Activated naive CD8-positive, alpha-beta T cell treated with anti-CD3 and anti-CD28 coated beads, Interleukin-2, amount 50 U/mL, for 24 hours (primary cell): ENCODE measurements at places on chromosomes 13 and 19.

DNA sequence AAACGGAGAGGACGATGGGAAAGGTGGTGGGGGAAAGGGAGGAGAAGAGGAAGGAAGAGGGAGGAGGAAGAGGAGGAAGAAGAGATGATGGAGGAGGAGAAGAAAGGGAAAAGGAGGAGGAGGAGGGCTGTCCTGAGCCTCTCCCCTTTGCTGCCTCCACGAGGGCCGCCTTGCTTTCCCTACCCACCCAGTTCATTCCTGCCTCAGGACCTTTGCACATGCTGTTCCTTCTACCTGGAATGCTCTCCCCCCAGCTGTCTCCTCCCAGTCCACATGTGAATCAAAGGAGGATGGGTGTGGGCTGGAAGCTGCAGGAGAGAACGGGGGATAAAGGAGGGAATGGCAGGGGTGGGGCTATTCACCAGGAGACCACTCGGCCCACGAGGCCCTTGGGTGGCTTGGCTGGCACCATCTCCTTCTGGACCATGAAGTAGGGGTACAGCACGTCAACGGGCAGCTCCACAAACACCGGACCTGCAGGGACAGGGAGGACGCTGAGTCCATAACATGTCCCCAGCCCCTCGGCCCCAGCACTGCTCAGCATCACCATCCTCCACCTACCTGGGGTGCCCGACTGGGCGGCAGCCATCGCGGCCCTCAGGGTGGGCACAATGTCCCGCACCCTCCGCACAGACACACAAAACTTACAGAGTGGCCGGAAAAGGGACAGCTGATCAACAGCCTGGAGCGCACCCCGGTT, 15.3 kb downstream of the SYDE1 start:
- DNase-seq: no peak

GRCh38 chr13:34114581-34114980, 296.6 kb downstream of the RFC3 start:
- DNase-seq: no peak

GRCh38 chr19:17841810-17842662, 5.7 kb downstream of the JAK3 start:
- peak; percentile 81 for DNase-seq

DNA sequence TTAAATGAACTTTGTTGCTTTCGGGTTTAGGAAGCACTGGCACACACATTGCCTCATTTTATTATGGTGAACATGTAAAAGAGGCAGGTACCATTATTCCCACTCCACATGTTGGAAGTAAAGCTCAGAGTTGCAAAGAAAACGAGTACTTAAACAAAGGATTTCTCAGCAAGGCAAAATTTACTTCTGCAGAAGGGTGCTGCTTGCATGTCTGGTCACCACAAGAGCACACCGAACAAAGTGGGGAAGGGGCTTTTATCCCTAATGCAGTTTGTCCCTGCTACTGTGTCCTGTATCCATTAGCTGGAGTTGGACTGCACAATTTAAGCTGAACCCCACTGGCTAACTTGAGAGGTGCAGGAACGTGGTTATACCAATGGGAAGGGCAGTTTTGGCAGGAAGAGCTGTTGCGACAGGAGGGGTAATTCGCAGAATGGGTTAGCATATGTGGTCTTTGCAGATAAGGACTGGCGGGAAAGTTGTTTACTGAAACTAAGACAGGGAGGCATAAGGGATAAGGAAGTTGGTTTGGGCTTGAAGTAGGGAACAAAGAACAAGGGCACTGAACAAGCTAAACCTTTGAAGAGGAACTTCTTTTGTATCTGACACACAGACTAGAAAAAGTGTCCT, 545.5 kb downstream of the UQCRFS1 start:
- DNase-seq: no peak

DNA sequence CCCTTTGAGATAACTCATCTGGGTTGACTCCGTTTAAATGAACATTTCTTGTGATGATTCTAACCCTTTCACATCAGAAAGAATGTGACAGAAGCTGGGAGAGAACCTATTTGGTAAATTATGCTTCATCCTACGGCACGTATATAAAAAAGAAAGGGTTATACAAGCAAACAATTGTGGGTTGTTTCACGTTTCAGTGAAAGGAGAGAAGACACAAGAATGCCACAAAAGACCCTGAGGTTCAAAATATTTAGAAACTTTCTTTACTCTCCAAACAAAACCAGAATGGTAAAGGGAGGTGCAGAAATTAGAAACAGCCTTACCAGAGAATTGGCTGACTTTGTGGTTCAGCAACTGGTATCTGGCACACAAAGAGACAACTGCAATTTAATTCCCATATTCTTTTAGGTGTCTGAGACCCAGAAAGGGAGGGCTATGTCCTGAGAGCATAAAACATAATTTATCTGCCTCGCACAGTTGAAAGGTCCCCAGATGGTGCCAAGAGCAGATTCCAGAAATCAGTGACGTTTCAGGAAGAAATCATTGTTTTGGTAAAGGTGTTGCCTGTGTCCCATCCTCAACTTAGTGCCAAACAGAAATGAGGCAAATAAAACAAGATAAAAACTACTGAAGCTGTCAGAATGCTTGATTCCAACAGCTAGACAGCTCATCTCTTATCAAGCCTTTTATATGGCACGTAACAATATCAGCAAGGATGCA, 361.4 kb downstream of the EFNB2 start:
- no peak for DNase-seq

DNA sequence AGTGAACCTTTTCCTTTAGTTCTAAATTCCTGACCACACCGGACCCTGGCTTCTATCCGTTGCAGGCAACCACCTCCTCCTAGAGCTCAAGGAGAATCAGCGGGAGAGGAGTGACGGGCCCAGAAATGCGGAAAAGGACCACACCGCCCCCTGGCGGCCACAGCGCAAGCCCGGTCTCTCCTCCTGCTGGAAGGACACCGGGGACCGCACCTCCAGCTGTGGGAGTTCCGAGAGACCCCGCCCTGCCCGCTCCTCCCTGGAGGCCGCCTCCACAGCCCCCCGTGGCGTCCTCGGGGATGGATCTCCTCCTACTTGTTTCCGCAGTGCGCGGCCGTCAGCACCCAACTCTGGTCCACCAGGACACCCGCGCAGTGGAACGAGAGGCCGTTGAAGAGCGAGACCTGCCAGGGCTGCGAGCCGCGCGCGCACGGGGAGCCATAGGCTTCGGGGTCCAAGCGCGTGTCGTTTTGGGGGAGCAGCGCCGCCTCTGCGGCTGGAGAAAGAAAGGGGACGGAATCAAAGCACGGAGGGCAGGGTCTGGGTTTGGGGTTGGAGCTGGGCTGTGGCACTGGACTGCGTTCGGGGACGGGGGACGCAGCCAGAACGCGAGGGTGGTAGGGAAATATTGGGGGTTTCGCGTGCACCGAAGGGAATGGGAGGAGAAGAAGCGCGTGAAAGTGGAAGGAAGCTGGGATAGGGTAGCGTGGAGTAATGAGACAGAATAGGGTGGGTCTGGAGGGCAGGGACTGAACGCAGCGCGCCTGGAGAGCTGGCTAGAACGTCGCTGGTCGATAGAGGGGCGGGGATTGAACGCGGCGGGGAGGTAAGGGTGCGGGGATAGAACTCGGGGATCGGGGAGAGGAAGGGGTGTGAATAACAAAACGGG, 2.5 kb downstream of the KLK10 start:
- peak; percentile 70 for DNase-seq

DNA sequence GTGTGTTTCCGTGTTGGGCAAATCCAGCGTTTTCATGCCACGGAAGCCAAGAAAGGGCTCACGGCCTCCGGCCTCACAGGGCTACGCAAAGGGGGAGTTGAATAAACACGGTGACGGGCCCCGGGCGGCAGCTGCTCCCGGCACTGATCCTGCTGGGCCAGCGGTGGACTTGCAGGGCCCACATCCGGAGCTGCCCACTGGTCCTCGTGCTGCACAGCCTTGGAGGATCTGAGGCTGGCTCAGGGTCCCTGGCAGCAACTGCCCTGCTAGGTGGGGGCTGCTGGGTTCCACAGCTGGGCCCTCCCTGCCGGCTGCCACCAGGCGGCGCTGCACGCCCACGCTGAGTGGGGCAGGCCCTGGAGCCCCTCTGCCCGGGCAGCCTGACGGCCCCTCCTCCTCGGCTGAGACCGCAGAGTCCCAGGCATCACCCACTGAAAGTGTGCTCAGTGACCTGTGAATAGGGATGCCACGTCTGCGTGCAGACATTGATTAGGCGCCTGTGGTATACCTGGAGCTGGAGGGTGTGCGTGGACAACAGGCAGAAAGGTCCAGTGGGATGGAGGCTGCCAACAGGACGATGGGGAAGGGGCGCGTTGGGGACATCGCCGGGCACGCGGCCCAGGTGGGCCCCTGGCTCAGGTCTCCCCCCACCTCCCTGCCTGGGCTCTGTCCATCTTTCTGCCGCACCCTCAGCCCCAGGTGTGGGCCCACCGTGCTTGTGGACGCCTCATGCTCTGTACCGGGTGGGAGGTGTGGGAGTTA, 5.3 kb upstream of the HCN2 start:
- peak; percentile 76 for DNase-seq

DNA sequence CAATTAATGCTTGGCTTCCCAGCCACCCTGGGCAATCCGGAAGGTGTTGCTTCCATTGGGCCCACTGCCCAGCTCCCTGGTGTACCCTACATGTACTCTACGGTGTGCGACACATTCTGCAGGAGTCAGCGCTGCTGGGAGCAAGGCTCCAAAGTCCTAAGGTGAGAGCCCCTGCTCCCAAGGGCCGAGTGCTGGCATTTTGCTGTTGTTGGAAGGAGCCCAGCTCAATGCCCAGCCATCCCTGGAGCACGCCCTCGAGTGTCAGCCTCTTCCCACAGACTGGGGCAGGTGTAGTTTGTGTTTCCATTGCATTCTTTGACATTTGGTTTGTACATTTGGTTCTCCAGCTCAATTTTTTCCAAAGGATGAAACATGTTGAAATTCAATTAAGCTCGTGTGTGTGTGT, 64.6 kb downstream of the GGACT start:
- DNase-seq: no peak

- no peak for DNase-seq
These were observed 36.9 kb upstream of the ZNF507 start for GRCh38 chr19:32308431-32309077.

DNA sequence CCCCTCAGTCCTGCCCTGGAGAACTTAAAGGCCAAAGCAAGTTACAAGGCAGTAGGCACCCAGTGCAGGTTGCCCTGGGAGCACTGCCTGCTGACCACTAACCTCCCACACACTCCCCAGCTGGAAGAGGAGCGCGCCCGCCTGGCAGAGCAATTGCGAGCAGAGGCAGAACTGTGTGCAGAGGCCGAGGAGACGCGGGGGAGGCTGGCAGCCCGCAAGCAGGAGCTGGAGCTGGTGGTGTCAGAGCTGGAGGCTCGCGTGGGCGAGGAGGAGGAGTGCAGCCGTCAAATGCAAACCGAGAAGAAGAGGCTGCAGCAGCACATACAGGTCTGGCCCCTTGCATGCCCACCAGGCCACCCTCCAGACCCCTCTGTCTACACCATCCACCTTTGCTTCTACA, 61.1 kb downstream of the KCNC3 start:
- no peak for DNase-seq

- DNase-seq: no peak
These were observed 49.3 kb upstream of the GPR183 start for GRCh38 chr13:99356262-99357091.

GRCh38 chr13:101919541-101920181, 467.2 kb downstream of the ITGBL1 start:
- peak; percentile 6 for DNase-seq

DNA sequence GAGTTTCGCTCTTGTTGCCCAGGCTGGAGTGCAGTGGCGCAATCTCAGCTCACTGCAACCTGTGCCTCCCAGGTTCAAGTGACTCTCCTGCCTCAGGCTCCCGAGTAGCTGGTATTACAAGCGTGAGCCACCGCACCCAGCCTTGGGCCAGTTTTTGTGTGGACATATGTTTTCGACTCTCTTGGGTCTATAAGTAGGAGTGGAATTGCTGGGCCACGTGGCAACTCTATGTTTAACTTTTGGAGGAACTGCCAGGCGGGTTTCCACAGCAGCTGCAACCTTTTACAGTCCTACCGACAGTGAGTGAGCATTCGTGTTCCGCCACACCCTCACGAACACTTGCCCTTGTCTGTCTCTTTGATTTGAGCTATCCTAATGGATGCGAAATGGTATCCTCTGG, 44.9 kb downstream of the BICRA start:
- no peak for DNase-seq

DNA sequence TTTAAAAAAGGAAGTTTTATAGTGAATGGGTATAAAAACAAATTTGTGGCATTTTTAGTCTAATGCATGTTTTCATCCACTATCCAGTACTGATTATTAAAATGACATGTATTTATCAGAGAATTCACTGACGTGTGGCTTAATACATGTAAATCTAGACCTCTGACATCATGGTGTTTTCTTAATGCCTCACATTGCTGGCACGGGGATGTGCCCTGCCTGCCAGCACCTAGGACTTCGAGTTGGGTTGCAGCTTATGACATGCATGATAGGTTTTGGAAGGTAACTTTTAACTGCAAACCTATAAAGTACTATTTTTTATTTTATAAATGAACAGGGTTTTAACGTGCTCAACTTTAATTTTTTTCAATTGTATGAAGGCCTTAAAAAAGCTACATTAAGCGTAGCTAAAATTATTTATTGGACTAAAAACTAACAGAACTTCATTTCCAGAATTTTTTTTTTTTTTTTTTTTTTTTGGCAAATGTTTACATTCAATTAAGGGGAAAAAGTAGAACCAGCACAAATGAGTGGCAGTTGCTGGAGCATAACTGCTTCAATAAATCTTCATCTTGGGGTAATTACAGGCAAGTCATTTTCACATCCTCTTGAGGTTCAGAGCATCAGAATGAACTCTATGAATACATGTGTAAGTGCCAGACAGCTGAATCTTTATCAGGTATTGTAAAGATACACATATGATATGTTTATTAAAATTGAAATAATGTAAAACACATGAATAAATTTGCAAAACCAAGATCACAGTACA, 16.3 kb downstream of the METTL21C start:
- DNase-seq: no peak

- no peak for DNase-seq
These were observed 47.7 kb upstream of the MAB21L1 start for GRCh38 chr13:35524171-35524570.

DNA sequence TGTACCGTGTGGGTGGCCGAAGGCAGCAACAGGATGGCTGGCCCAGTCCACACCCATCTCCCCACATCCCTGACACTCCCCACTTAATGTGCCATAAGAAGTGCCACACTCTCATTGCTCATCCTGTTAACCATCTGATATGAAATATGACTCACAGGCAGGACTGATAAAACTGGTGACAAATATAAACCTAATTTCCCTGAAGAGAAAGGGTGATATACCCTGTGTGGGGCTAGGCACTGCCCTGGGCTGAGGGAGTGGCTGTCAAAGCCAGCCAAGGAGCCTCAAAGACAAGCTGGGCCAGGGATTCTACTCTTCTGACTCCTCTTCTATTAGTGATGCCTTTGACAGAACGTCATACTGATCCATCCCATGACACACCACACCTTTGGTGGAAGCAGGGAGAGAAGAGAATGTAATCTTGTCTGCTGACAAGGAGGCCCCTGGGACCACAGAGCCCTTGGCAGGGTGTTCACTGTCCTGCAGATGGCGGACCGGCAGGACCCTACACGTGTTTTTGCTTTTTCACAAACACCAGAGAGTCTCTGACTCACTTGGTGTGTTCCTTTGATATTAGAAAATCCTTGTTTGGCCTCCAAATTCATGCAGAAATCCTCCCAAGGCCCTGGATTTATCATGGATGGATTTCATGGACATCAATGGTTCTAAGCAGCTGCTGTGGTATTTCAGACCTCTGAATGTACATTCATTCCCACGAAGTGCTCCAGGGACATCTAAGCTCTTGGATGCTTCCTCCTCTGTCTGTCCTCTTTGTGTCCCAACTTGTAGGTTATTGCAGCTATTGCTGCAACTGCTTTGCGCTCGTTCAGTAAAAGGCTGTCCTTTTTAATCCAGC, 98.0 kb upstream of the WASF3 start:
- no peak for DNase-seq
